ENCODE measurements at places on chromosomes 4 and X. TPM values are rescaled to one million over a fixed set of nuclear protein-coding genes. Genes with fewer than 3 reads are reported as not detected.

- DNase-seq, result no peak
These were observed 57.8 kb upstream of the BEND2 start for GRCh38 chrX:18278449-18278848.

DNA sequence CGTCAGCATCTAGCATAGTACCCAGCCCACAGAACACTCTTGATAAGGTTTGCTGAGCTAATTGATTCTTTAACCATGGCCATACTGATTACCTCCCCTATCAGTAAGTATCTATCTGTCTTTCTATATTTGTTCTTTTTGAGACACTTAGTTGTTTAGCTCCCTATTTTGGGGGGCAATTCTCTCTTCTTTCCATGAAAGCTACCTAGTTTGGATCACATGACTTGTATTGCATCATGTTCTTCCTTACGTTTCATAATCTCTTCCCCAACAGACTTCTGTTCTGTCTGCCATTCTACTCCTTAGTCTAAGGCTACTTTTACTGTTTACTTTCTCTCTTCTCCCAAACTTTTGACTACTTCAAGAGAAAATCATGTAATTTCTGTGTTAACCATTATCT is 39.0 kb downstream of the TBC1D19 start:
- DNase-seq, result no peak

The HTN3 gene
- total RNA-seq, result not detected

The OPHN1 gene
- total RNA-seq, result 5.0 TPM

The MAGEA8 gene
- total RNA-seq, result not detected

Measured in left ventricle myocardium inferior (tissue), 1 donor.